Hematopoietic multipotent progenitor cell (in vitro differentiated cells): ENCODE measurements at places on chromosomes 2 and 18.

DNA sequence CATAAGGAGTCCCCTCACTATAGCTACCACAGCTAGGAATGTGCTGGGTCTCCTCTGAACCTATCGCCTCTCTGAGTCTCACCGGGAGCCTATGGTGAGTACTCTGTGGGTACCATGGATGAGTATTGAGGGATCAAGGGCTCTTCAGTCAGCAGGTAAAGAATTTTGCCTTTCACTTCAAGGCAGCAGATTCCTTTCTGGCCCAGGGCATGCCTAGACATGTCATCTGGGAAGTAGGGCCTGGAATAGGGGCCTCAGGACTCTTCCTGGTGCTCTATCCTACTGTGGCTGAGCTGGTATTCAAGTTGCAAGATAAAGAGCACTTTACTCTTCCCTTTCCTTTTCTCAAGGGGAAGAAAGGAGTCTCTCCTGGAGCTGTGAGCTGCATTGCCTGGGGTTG lies 85.6 kb upstream of the LHCGR start:
- no peak for DNase-seq

GRCh38 chr18:71374294-71375000 lies 1085.6 kb downstream of the SOCS6 start:
- no peak for DNase-seq

DNA sequence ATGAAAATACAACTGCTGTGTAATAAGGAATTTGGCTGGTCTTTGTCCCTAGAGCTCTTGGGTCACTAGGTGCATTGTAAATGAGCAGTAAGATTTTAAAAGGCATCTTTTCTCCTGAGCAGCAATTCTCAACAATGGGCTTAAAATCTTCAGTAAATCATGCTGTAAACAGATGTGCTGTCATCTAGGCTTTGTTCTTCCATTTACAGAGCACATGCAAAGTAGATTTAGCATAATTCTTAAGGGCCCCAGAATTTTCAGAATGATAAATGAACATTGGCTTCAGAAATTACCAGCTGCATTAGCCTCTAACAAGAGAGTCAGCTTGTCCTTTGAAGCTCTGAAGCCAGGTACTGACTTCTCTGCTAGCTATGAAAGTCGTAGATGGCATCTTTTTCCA lies 26.8 kb upstream of the SCRN3 start:
- no peak for DNase-seq

DNA sequence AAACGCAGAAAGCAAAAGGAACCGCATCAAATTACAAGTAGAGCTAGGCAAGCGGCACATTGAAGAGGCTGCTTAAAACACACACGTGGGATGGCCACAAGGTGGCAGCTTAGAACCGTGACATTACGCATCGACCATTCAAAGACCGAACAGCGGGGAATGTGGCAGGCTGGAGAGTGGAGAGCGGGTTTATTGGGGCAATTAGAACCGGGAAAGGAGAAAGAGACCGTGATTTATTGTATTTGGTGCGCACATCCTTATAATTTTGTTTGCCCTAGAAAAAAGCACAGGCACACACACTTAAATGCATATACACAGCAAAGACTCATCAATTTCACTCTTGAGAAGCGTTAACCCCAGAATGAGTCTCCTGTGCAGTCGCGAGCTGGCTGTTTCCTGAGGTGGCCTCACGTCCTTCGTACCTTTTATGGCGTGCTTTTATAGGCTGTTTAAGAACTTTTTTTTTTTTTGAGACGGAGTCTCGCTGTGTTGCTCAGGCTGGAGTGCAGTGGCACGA lies 31.7 kb upstream of the MEP1B start:
- peak; percentile 79 for DNase-seq
